Activated CD8-positive, alpha-beta memory T cell treated with anti-CD3 and anti-CD28 coated beads, Interleukin-2, amount 50 U/mL, for 48 hours (primary cell): ENCODE measurements at places on chromosomes 4 and X.

GRCh38 chrX:63514569-63515080, 163.5 kb upstream of the SPIN4 start:
- no peak for DNase-seq

GRCh38 chrX:24117258-24117657, 32.3 kb upstream of the ZFX start:
- no peak for DNase-seq

DNA sequence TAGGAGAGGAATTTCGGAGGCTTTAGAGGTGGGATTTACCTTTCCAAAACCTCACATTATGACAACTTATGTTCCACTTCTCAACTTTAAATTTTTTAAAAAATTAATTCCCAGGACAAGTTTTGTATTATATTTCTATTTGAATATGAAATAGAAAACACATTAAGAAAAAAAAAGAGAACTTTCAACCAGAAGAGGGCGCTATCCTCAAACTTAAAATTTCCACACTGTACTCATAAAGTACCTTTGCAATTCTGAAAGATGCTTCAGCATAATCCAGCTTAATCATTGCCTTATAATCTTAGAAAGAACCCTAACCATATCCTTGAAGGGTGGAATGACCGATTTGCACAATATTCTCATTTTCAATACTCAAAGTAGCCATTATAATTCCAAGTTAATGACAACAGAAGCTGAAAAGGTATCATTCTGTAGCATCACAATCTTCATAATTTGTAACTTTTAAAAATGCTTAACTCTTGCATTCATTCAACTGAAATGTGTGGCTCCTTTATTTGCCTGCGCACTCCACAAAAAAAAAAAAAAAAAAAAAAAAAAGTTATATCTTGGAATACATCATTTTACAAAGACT, 158.0 kb downstream of the KCNIP4 start:
- DNase-seq: no peak

GRCh38 chrX:13793897-13794296, 23.0 kb downstream of the GPM6B start:
- DNase-seq: no peak

DNA sequence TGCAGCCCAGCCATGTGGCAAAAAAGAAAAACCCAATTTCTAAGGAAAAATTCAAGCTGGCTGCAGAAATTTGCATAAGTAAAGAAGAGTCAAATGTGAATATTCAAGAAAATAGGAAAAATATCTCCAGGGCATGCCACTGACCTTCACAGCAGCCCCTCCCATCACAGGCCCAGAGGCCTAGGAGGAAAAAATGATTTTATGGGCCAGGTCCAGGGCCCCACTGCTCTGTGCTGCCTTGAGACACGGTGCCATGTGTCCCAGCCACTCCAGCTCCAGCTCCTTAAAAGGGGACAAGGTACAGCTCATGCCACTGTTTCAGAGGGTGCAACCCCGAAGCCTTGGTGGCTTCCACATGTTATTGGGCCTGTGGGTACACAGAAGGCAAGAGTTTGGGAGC, 182.7 kb upstream of the FGF16 start:
- no peak for DNase-seq

GRCh38 chr4:180727478-180727877, 1515.7 kb upstream of the TENM3 start:
- no peak for DNase-seq

GRCh38 chr4:179719766-179720450, 2277.7 kb upstream of the AGA start:
- DNase-seq: no peak

- DNase-seq: no peak
Observed at GRCh38 chr4:48930654-48931053, 24.1 kb upstream of the OCIAD2 start.

GRCh38 chrX:54494989-54495813, 833 bp downstream of the FGD1 start:
- no peak for DNase-seq

- no peak for DNase-seq
Observed at GRCh38 chrX:41607264-41607832, 81.4 kb upstream of the GPR34 start.
